Activated naive CD8-positive, alpha-beta T cell treated with anti-CD3 and anti-CD28 coated beads, Interleukin-2, amount 10 ng/mL, durations not matched to agents 7 days and 5 days (primary cell): ENCODE measurements at places on chromosomes 3 and 15.
A peak's percentile ranks its signal among the peaks of the same experiment; 100 is the strongest.

DNA sequence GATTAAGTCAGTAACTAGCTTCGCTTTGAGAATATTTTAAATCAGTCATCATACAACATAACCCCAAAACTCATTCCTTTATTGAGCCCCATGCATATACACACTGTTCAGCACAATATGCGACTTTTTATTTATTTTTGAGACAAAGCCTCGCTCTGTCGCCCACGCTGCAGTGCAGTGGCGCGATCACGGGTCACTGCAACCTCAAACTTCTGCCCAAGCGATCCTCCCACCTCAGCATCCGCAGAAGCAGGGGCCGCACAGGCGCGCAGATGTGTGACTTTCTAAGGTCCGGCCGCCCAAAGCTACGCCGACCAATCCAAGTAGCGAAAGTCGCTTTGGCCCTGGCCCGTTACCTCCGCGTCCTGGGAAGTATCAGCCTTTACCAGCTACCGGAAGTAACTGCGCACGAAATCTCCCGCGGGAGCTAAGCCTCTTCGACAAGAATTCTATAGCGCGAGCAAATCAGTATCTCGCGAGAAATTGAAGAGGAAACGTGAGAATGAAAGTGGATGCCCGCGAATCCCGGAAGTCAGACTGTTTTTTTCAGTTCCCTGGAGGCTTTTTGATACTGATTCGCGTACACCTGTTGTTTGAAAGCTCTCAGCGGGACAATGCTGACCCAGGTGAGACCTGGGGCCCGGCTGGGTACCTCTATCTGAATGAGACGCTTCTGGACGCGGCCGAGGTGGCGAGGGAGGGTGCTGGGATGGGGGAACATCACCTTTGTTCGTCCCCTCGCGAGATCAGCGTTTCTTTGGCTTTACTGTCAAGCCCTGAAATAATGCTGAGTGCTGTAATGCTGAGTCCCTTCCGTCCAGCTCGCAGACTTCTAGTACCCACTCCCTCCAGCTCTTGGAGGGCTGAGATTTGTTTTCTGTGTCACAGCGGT is at the start of the genes DHFR2 and NSUN3:
DHFR2 (minus strand) TSS at position 404 of the 892 bp plus-strand sequence. CDS start 1,405 bp downstream, outside the sequence.
NSUN3 (plus strand) TSS at position 549 of the 892 bp plus-strand sequence; CDS start at position 615, 66 bp downstream.
- DNase-seq: peak; percentile 81

GRCh38 chr3:32990116-32990515 is 38.7 kb downstream of the CCR4 start:
- no peak for DNase-seq

GRCh38 chr3:193842029-193842798 is 249.2 kb downstream of the OPA1 start:
- DNase-seq: no peak

DNA sequence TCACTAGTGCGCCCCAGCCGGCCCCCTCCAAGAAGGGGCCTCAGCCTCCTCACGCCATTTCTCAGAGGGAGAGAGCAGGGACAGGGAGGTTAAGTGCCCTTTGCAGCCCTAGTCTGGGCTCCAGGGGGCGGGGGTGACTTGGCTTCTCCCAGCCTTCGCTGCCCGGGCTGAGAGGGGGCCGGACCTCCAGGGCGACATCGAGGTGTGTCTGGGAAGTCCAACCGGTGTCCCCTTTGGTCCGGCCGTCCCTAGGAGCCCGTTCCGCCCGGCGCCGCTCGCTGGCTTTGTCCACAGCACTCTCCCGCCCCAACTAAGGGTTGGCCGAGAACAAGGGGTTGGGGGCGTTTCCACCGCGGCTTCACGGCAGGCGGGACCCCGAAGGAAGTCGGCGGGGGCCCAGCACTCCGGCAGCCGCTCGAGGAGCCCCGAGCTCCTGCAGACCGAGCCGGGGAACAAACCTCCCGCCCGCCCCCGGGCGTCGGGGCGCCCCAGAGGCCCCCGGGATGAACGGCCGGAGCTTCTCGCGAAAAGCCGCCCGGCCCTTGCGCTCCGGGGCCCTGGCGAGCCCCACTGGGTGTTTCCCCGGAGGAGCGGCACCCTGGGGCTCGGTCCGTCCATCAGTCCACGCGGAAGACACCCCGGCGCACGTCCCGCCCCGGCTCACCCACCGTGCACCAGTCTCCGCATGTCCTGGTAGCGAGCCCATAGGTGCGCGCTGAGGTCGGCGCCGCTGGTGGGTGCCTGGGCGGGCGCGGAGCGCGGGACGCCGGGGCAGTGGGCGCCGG is 627 bp downstream of the NT5DC2 start:
- peak; percentile 63 for DNase-seq

DNA sequence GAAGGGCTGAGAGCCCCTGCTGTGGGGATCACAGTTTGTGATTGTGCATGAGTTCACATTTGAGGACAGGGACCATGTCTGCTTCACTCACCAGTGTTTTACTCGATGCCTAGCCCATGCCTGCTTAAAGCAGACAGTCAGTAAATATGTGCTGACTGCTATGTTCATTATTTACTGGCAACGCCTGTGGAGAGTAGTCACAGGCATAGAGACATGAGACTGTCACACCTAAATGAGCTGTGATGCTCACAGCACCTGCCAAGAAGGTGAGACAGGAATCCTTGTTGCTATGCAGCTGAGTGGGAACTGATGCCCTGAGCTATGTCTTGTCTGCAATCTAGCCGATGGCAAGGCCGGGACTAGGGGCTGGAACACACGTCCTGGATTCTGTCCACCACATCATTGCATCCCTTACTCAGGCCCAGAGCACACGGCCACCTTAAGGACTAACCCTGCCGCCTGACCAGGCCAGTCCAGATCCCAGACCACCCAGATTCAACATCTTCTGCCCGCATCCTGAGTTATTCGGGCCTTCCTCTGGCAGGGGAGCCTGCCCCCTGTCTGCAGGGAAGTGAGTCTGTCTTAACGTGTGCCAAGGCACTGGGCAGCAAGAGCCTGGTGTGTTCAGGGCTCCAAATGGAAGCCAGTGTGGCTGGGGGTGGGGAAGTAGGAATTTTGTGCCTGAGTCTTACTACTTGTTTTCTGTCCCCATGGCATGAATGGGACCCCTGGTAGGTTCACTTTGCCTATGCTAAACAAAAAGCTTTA is 44.8 kb downstream of the FGD5 start:
- no peak for DNase-seq

- no peak for DNase-seq
Observed at GRCh38 chr3:96483781-96484180, 330.6 kb upstream of the EPHA6 start.

DNA sequence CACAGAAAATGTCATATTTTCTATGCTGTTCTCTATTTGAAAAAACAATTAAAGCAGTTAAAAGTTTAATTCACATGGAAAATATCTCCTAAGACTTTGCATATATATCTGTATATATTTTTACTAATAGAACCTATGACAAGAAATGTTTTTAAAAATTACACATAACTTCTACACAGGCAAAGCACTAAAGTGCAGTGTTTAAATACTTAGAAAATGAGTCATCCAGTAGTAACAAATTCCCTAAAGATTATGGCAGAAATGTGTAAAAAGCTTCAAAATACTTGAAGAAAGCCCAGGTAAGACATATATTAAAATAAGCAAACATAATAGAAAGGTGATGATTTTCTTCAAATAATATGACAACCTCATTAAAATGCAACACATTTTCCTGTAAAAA is 236.6 kb downstream of the TBC1D5 start:
- DNase-seq: no peak

DNA sequence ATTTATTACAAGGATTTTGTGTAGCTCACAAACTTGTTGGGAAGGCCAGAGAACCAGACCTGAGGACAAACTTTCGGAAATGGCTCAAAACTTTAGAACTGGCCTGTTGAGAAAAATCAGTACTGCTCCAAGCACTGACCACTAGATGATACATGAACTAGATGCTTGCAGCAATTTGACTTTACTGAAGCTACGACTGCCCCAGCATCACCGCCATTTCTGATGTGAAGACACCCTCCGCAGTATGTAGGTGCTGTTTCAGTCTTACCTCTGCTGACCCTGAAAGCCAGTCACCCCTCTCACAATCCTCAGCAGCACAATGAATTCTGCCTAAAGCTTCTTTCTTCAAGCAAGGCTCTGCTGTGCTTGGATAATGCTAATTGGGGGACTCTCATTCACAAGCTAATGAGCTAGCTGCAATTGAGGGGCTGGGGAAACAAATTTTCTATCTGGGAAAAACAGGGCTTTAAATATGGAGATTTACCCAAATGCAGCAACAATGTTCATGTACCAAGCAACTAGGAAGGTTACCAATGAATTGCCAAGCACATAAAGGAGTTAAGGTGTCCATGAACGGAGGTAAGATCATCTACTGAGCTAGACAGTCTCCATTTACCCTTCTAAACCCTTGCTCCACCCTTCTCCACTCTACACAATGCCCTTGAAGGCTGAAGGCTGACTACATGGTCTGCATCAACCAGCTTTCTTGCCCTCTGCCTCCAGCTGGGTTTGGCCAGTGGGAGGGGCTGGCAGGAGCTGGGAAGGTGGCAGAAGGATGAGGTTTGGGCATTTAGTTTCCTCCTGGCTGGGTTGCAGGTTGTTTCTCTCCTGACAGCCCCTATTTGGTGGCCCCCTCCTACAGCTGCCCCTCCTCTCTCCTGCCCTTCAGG is 53.2 kb upstream of the FSTL1 start:
- DNase-seq: no peak

GRCh38 chr15:41231422-41232226 is 556 bp downstream of the CHP1 start:
- no peak for DNase-seq

GRCh38 chr3:50609071-50609762 is 2.4 kb downstream of the CISH start:
- DNase-seq: no peak

DNA sequence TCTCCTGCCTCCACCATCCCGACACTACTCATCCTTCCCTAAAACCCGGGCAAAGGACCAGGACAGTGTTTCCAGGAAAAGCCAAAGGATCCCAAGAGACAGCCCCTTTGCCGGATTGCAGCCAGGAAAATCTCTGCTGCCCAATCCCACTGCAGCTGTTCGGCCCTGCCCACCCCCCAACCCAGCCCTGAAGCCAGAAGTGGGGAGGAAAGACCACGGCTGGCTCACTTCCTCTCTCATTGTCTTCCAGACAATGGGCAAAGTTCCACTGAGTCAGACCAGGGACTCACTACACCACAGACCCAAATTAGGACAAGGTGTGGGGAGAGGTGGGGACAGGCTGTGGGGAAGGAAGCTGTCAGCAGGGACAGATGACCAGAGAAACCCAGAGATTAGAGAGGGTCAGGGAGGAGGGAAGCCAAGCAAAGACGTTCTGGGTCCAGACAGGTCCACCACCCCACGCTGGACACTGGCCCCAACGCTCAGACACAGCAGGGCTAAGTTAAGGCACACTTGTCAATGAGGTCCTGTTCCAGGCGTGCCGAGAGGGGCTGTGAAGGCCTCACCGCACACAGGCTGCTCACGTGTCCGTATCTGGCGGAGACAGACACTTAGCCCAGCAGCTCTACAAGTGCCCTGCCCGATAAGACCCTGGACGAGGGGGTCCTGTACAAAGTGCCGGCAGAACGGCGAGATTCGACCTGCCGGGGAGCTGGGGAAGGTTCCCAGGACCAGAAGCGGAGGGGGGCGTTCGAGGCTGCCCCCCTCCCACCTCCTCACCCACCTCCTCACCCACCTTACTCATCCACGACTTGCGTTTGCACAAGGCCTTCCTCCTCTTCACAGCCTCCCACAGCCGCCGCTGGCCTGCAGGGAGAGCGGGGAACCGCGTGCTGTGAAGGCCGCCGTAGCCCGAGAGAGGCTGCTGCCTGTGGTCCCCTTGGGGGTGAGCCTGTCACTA is 21.9 kb downstream of the TNK2 start:
- no peak for DNase-seq

DNA sequence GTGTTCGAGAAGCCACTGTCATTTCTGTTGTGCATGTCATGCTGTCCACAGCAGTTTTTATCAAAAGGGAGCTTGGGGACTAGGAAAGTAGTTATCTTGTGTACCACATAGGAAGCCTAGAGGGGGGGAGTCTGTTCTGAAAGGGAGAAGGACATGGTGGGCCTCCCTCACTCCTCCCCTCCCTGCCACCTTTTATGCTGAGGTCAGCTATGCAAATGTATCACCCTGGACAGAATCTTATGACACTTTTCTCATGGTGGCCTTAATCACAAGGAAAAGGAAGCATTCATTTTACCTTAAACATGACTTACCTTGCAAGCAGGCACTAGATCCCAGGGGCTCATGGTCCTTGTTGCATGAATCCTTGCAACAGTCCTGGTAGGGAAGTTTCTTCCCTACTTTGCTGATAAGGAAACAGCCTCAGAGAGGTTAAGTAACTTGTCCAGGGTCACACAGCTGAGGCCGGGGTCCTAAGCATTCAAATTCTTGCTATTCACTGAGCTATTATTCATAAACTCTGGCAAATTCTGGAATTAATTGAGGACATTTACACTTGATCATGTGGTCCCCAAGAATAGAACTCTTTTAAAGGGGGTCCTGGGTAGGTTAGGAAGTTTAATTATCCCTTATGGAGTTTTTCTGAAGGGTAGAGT is 81.1 kb upstream of the SLC6A1 start:
- no peak for DNase-seq

- DNase-seq: no peak
Observed at GRCh38 chr15:59237119-59237855, 30.6 kb downstream of the LDHAL6B start.

GRCh38 chr3:32137870-32138269 is 31.4 kb downstream of the GPD1L start:
- DNase-seq: no peak

DNA sequence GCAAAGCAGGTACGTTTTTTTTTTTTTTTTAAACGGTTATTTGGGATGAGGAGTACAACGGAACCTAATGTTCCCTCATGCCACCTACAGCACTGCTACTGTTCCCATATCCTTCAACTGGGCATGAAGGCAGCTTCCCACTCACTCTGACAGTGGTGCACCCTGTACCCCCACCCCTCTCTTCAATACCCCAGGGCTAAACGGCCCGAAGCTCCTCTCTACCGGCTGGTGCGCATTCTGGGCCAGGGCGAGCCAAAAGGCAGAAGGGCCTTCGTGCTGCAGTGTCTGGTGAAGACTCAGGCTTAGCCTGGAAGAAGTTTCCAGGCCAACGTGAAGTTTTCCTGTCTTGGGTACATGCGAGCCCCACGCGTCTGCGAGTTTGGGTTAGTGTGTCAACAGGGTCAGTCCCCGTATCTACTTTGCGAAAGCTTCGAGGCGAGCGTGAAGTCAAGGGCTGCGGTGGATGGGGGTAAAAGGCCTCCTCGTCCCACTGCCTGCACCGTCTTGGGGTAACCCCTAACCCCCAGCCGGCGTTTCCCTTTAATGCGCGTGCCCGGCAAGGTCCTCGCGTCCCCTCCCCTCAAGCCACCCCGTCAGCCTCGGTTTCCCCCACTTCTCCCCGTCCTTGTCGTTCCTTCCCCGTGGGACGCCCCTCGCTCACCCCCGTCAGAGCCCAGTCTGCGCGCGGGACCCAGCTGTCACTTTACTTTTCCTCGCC is 765 bp upstream of the UBE2E2 start:
- DNase-seq: no peak

DNA sequence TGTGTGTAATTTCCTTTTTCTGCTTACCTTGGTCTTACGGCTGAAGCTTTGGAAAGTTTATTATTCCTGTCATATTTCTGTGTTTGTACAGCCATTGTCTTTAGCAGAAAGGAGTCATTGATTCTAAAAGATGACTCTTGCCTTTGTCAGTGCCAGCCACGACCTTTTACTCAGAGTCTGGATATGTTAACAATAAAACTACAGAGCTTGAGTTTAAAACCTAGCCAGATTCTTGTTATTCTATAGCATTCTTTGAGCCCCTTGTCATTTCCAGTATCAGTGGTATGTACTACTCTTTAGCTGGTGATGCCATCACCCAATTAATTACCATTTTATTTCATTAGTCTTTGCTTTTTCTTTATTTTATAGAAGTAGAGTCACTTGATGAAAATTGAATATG is 142.4 kb downstream of the TCF12 start:
- DNase-seq: no peak
